ENCODE measurements at places on chromosomes 3 and 15. TPM values are rescaled to one million over a fixed set of nuclear protein-coding genes. Genes with fewer than 3 reads are reported as not detected.

C3orf22 gene
- total RNA-seq, result not detected

CTXN2 gene
- total RNA-seq, result 0.16 TPM

C15orf62 gene
- total RNA-seq, result not detected

BTD gene
- 19.5 TPM for total RNA-seq

ZKSCAN7 gene
- total RNA-seq, result 29.8 TPM

ISG20 gene
- not detected for total RNA-seq

COPS2 gene
- total RNA-seq, result 97.8 TPM

TRPM1 gene
- not detected for total RNA-seq

ROBO1 gene
- 156 TPM for total RNA-seq

RPL39L gene
- total RNA-seq, result 16.7 TPM

ANKUB1 gene
- total RNA-seq, result 0.78 TPM

PEX5L gene
- 49.6 TPM for total RNA-seq

Measured in occipital lobe (tissue), 3 donors.